ENCODE measurements at places on chromosomes 12 and 14.

DNA sequence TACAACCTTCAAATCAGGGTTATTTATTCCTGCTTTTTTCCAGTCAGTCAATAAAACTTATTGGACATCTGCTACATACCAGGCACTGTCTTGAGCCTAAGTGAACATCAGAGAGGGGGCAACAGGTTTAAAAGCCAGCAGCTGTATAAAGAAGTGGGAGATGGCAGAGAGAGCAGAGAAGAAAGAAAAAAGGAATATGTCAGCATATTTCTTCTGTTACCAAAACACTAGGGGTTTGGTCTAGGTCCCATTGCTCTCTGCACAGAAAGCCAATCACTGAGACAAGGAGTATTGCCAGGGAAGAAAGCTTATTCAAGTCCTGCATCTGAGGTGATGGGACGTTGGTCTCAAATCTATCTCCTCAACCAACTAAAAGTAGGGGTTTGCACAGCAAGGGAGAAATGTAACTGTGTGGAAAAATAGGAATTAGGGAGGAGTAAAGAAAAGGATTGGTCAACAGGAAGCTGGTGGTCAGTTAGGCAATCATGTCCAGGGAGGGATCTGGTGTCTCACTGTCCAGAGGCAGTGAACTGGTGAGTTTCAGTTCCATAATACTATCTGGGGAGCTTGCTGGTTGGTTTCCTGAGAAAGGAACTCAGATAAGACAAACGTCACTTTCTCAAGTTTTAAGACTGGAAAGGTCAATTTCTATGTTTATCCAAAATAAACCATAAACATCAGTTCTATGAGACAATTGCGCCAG lies 107.5 kb downstream of the PHLDA1 start:
- DNase-seq, result no peak

DNA sequence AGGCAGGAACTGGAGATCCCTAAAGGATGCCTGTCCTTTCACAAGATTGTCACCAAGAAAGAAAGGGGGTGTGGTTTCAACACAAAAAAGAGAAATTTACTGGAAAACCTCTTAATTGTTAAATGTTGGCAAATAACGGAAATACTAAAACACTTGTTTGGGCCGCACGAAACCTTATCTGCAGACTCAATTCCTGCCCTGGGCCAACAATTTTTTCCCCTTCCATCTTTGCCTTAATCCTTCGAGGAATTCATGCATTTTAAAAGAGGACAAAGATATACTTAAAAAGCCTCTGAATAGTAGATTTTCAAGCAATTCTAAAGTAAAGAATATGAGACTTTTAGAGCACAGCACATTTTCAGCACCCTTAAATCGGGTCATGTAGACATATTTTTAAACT lies 366.2 kb downstream of the DUSP6 start:
- DNase-seq, result no peak

DNA sequence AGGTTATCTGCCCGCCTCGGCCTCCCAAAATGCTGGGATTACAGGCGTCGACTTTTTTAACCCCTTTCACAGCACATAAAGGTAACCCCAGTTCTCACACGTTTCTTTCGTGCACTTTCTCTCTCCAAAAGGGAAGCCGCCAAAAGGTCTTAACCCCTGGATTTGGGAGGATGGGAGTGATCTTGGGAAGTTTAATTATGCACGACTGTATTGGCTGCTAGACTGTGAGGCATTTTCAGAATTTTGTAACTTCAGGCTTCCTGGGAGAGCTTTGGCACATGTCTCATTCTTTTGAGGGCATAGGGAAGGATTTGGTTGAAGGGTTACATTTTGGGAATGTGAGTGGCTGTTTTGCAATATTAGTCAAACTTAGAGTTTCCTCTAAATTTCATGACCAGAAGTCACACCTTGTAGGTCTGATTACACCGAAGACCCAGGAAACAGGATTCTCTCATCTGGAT lies 1.4 kb upstream of the SMARCC2 start:
- no peak for DNase-seq

- DNase-seq, result no peak
Measured at GRCh38 chr12:24118668-24119067, 169.2 kb upstream of the SOX5 start.

DNA sequence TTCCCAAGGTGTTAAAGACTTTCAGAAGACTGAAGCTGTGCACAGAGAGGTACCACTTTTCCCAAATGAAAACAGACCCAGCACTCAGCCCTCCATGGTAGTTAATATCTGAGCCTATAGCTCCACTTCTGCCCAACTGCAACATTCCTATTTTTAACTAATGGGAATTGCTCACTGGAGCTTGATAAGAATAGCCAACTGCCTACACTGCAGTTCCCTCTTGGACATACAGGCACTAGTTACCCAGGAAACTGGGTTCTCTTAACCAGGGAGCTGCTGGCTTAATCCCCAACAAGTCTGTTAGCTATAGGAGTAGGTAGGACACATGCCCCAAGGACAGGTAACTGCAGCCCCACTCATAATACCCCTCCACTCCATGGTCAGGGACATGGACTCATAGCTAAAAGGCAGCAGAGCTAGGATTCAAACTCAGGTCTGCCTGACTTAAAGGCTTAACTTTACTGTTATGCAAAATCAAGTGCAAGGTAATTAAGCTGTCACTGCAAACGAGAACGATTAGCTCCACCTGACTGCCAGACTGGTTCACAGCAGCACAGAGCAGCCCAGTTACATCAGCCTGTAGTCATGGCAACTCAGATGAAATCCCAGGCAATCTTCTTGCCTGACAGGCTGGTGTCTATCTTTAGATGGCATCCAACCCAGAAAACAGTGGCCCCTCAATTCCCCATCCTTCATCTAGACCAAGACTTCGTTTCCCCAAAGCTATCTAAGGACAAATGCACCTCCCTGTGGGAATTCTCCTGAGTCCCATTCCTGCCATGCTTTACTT lies 77.1 kb upstream of the ACTN1 start:
- no peak for DNase-seq

DNA sequence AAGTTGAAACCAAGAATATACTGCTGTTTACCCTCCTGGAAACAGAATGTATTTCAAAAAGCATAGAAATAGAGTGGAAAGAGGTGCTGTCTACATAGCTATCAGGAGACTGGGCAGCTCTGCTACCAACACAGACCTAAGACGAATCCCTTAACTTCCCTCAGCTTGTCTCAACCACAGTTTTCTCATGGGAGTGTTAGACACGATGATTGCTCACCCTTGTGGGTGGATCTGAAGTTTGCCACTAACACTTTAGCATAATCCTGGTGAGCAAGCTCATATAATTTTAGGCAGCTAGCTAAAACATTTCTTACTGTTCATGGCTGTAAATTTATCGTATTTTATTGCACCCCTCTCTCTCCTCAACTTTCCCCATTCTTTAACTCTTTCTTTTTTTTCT lies 38.5 kb downstream of the C12orf75 start:
- no peak for DNase-seq

GRCh38 chr14:87141801-87142200 lies 851.2 kb downstream of the GALC start:
- no peak for DNase-seq

- no peak for DNase-seq
Measured at GRCh38 chr14:37819155-37820015, 224.0 kb downstream of the TTC6 start.

DNA sequence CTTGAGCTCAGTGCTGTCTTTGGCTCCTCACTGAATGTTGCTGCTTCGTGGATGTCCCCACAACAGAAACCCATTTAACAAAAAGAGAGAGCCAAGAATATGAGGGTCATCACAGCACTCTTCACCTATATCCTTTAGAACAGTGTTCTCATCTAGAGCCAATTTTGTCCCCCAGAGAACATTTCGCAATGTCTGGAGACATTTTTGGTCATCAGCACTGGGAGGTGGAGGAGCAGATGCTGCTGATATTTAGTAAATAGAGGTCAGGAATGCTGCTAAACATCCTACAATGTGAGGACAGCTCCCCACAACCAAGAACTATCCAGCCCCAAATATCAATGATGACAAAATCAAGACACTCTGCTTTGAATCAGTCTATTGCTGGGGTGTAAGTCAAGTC lies 92.5 kb downstream of the BBS10 start:
- DNase-seq, result no peak

- no peak for DNase-seq
Measured at GRCh38 chr12:85076688-85077430, 40.7 kb downstream of the LRRIQ1 start.

- no peak for DNase-seq
Measured at GRCh38 chr12:29519585-29520182, 22.2 kb upstream of the OVCH1 start.

DNA sequence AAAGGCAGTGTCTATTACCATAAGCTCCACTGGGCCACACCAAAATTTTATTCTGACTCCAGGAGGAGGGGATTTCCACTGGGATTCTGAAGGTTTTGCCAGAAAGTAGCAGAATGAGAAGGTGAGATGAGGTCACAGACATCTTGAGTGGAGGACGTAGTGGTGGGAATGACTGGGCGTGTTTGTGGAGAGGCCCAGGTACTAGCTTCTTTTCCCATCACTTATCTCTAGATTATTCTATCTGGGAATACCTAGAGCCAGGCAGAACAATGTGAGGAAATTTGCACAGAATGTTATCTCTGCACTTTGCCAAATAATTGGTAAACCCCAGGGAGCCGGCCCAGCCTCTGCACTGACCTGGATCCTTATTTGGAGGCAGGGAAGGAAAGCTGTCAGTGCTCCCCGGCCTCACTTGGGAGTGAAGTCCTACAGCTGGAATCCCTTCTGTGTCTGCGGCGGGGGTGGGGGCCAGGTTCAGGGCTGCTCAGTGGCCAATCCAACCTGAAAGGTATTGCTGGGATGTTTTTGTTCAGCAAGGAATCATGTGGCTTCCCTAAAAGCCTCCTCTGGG lies 129.4 kb downstream of the C12orf75 start:
- no peak for DNase-seq
